ENCODE measurements at places on chromosomes 3 and 15.

GRCh38 chr15:74270854-74271520, 34.9 kb downstream of the CCDC33 start:
- DNase-seq: no peak

- DNase-seq: no peak
Measured at GRCh38 chr3:128889139-128889894, 9.9 kb downstream of the ACAD9 start.

DNA sequence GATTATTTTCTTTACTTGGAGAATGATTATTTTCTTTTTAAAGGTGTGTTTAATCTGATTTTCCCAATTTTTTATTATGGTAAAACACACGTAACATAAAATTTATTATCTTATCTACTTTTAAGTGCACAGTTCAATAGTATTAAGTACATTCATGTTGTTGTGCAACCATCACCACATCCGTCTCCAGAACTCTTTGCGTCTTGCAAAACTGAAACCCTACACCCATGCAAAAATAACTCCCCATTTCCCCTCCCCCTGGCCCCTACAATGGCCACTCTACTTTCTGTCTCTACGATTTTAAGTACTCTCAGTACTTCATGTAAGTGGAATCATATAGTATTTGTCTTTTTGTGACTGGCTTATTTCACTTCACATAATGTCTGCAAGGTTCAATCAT, 230.7 kb downstream of the SATB1 start:
- peak; percentile 72 for DNase-seq

DNA sequence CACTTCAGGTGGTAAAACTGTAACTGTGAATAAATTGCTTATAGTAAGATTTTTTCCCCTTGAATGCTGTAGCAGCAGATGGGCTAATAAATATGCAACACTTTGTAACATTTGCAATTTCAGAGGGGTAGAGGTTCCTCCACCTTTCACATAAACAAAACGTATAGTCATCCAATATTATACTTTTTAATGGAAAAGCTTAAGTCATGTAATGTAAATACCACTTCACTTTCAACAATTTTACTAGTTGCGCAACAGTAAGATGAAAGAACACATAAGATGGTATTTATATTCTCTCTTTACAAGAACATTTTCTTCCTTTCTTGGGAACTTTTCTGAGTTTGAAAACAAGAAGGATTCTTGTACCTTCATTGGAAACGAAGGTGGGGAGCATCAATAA, 56.6 kb upstream of the FAM3D start:
- no peak for DNase-seq

DNA sequence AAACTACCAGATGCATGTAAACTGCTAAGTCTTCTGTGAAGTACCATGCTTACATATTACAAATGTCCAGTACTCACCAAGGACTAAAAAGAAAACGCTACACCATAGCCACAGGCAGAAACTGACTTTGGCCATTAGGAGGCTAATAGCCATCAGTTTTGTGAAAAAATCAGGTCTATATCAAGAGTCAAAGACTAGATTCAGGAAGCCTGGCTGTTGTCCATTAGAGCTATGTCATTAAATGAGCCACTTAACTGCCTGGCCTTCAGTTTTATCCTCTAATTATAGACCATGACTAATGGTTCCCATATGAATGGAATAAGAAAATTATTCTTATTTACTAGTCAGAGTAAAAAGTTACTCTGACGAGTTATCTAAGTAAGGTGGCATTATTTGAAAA, 144.1 kb downstream of the VPS13C start:
- DNase-seq: no peak

DNA sequence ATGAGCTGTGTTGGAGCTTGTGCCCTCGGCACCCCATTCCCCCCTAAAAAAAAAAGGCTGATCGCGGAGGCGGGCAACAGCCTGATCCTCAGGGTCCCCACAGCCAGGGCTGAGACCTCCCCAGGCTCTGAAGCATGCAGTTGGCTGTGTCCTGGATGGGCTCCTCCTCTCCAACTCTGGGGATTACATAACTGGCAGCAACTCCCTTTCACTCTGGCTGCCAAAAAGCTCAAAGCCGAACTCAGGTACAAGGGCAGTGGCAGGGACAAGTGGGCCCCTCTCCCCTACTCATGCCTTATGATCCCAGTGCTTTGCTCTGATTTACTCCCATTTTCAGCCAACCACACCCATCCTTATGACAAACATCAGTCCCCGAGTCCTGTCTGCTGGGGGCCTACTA, 18.3 kb downstream of the TPRA1 start:
- DNase-seq: no peak

GRCh38 chr3:187484547-187485295, 116.5 kb downstream of the RTP4 start:
- no peak for DNase-seq

DNA sequence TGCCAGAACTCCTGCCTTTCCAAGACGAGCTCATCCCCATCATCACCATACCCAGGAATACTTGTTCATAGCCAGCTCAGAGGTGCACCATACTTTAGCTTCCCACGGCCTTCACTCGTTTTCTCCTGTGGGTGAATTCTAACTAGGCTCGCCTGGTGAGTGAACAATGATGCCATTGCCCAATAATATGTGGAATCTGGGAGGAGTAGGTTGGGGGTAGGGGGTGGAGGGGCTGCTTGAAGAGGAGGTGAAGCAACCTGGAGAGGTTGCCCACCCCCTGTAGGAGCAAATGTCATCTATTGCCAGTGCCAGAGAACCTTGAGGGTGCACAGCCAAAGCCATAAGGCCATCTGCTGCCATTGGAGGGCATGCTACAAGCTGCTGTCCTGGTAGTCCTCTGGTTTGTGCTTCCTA, 592 bp upstream of the ZNF445 start:
- peak; percentile 10 for DNase-seq

- DNase-seq: no peak
Measured at GRCh38 chr3:187943677-187944389, 198.6 kb upstream of the BCL6 start.

GRCh38 chr3:30082652-30083051, 523.7 kb upstream of the TGFBR2 start:
- DNase-seq: no peak

- no peak for DNase-seq
Measured at GRCh38 chr15:99707473-99708270, 25.6 kb downstream of the LYSMD4 start.

- DNase-seq: no peak
Measured at GRCh38 chr3:188212308-188212969, 58.5 kb downstream of the LPP start.

DNA sequence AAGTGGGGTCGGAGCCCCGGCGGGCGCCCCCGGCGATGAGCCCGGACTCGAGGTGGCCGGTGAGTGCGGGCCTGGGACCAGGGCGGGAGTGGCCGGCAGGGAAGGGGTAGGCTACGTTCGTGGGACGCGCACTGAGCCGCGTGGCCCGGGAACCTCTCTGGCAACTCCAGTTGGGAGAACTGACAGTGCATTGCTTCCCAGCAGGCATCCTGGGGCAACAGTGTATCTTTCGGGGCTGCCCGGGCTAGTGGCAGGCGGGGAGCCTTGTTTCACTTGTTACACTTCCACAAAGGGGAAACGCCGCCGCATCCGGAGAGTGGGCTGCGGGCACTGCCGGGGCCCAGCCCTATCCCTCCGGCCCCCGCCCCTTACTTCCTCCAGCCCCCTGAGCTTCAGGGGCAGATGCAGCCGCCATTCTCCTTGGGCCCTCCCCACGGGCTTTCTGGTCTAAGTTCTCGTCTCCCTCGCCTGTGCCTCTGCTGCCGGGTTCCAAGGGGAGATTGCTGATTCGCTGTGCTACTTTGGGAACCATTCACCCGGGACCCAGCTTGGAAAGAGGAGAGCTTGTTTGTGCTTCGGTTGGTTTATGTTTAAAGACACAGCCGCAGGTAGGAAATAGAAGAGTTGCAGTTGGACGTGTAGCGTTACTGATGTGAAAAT, 675 bp downstream of the BRPF1 start:
- peak; percentile 85 for DNase-seq

GRCh38 chr3:14867936-14868570, 49.3 kb downstream of the FGD5 start:
- no peak for DNase-seq

DNA sequence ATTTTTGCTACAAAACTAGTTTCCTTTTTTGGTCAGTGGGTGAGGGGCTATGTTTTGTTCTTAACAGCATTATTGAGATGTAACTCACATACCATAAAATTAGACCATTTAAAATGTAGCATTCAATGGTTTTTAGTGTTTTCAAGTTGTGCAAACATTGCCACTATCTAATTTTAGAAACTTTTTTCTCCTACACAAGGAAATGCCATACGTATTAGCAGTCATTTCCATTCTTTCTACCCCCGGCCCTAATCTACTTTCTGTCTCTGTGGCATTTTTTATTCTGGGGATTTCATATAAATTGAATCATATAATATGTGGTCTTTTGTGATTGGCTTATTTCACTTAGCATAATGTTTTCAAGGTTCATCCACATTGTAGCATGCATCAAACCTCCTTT, 55.0 kb upstream of the TIPARP start:
- DNase-seq: no peak

DNA sequence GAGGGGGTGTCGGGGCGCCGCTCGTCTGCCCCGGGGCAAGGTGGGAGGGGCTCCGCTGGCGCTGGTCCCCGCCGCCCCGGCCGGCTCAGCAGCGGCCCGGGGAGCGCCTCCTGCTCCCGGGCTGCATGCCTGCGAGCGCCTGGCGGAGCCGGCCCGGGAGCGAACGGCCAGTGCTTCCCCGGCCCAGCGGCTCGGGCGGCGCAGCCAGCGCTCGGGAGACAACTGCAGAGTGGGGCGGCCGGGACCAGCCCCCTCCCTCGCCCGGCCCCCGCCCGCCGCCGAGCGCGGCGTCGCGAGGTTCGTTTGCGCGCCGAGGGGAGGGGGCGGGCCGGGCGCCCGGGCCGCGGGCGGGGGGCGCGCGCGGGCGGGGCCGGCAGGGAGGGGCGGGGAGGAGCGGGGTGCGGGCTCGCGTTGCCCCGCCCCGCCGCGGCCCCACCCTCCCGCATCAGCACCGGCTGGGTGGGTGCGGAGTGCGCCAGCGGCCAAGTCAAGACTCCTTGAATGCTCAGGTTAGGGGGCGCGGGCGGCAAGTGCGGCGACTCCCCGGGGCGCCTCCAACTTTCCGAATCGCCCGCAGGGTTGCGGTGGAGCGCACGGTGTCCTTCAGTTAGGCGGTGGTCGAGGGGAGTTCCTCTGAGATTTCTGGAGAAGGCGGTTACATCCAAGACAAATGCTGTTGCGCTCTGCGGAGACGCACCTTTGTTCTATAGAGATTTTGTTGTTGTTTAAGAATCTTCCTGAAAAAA, at the start of gene RGMA:
TSS of gene RGMA (minus strand) at position 231 of the 746 bp plus-strand sequence. CDS start 279 bp downstream, outside the sequence.
- no peak for DNase-seq

- no peak for DNase-seq
Measured at GRCh38 chr3:172167892-172168648, 128.7 kb downstream of the FNDC3B start.

- DNase-seq: no peak
Measured at GRCh38 chr15:65778269-65778668, 13.8 kb downstream of the DENND4A start.

GRCh38 chr3:99845331-99845730, 27.7 kb downstream of the CMSS1 start:
- peak; percentile 41 for DNase-seq

DNA sequence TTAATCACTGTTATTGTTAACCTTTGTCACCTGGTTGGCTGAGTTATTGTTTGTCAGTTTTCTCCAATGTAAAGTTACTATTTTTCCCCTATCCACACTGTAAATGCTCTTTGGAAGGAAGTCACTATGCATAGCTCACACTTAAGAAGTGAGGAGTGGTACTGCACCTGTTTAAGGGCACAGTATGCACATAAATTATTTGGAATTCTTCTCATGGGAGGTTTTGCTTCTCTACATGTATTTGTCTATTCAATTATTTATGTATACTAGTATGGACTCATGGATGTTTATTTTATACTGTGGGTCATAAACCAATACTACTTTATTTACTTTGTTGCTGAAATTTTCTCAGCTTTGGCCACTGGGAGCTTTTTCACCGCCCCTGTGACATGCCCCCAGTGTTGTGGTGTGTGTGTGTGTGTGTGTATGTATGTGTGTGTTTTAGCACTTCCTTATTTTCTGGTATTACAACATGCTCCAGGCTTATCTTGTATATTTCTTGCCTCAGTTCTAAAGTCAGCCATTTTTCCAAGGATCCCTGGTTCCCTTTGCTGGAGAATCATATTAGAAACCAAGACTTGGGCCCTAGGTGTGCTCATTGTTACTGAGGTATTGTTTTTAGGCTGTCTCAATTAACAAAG, 290.5 kb downstream of the KBTBD8 start:
- peak; percentile 2 for DNase-seq

GRCh38 chr3:195903950-195904290, 4.4 kb downstream of the TNK2 start:
- DNase-seq: no peak

GRCh38 chr15:95410757-95411156, 919.7 kb upstream of the NR2F2 start:
- DNase-seq: no peak

DNA sequence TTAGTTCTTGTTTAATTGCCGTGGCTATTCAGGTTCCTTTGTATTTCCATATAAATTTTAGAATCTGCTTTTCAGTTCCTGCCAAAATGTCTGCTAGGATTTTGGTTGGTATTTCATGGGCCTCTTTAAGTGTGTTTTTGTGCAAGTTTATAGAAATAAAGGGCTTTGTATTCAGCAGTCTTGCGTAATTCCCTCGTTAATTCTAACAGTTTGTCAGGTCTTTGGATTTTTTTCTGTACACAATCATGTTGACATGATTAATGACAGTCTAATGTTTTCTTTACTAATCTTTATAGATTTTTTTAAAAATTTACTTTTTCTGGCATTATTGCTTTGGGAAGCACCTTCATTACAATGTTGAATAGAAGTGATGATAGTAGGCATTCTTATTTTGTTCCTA, 120.9 kb downstream of the NEK11 start:
- peak; percentile 8 for DNase-seq

DNA sequence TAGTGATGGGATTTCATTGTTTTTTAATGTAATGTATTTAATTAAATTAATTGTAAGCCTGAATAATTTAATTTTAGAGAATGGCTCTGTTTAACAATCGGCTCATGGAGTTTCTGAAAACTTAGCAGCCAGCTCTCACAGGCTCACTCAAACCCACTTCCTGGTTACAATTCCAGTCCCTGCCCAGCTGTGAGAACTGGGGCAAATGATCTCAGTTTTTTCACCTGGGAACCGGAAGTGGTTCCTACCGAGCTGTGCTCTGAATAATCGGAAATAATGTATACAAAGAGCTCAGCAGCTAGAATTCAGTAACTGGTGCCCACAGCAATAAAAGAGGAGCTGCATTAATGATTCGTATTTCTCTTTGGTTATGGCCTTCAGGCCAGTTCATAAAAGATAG, 244.3 kb upstream of the MCTP2 start:
- no peak for DNase-seq
